ENCODE measurements at places on chromosomes 5 and 9.

GRCh38 chr5:173964506-173964905, 24.5 kb upstream of the C5orf47 start:
- no peak for DNase-seq

- DNase-seq, result no peak
These were observed 16.2 kb downstream of the REXO4 start for GRCh38 chr9:133401588-133401987.

DNA sequence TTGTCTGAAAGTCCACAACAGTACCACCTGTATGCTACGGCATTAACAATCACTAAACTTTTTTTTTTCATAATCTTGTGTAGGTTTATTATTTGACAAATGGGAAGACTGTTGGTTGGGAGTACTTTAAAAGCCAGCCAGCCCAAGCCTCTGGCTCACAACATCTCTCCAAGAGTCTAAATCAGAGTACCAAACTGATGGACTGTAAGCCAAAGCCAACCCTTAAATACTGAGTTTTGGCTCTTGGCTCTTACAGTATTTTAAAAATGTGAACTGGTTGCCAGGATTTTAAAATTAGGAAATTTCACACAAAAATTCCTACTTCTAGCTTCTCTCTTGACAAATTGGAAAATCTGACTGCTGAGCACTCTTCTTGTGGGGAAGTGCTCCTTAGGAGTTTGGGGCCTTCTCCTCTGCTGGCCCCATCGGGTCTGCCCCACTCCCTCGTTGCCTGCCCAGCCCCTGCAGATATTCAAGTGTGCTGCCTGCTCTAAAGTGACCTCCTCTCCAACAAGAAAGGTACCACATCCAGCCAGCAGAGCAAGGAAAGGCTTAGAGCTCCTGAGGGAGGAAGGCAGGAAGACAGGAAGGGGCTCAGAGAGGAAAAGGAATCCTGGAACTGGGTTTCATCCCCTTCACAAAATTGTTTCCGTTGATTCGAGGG, 21.8 kb upstream of the TMOD1 start:
- DNase-seq, result no peak

DNA sequence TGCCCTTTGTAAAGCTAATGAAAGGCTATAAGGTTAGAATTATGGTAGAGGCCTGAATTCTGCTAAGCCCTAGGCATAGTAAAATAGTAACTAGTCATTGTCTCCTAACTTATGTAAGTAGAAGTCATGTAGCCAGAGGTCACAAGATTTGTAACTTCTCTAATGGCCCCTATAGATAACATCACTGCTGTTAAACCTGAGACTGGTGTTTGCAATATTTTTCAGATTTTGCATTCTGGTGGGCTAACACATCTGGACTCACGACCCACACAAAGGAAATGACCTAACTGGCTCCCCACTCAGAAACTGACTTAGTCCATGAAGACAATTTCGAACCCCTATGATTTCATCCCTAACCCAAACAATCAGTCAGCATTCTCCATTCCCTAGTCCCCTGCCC, 37.2 kb upstream of the TTC39B start:
- DNase-seq, result no peak

DNA sequence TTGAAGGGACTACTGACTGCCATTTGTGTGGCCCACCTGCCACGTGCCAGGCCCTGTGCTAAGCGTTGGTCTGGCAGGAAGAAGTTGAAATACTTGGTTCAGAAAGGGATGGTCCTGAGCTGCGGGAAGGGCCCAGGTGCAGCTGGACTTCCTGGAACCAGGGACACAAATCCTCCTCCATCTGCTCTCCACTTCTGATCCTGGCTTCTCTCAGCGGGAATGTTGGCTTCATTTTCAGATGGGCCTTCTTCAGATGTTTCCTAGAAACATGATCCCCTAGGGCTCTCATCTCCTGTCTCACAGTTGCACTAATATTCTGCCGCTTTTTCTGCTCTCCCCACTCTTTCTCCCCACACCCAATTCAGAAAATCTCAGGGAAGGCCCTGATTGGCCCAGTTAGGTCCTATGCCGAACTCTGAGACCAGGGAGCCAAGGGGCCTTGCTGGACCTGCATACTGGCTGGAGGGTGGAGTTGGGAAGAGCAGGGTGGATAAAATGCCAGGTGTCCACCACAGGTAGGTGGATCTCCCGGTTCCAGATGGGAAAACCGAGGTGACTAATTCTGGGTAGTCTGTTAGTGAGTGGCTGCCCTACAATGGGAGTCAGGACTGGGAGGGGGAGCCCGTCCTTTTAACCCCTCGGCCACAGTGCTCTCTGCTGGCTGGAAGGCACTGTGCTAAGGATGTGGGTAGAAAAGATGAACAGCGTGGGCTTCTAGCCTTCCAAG, 19.4 kb downstream of the PSAT1 start:
- no peak for DNase-seq

DNA sequence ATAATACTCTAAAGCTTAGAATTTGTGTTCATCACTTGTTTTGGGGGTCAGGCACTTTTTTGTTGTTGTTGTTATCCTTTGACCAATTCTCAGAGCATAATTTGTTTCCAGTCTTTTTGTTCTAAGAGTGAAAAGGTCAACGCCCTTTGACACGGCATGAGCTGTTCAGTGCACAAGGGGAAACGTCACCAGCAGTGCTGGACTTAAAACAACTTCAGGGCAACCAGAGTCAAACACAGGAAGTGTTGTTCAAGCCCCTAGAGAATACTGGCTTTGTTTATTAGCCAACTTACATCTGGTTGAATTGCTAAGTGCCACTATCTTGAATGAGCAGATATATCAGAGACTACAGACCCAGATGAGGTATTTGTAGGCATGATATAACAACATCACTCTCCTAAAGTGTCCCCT, 368.9 kb downstream of the TMEM161B start:
- no peak for DNase-seq

DNA sequence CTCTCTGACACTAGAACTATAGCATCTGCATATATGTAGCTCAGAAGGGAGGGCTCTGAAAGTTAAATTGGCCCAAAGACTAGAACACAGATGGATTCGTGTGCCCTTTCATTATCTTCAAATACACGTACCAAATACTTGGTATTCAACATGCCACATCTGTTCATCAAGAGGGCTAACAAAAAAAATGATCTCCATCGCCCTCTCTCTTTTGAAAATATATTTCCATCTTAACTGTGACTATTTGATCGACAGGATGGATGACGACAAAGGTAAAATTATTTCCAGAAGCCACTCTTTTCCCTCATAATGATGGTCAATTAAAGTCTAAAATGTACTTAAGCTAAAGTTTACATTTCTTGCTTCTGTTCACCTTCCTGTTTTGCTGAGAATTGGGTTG, 77.0 kb downstream of the SEMA6A start:
- no peak for DNase-seq

DNA sequence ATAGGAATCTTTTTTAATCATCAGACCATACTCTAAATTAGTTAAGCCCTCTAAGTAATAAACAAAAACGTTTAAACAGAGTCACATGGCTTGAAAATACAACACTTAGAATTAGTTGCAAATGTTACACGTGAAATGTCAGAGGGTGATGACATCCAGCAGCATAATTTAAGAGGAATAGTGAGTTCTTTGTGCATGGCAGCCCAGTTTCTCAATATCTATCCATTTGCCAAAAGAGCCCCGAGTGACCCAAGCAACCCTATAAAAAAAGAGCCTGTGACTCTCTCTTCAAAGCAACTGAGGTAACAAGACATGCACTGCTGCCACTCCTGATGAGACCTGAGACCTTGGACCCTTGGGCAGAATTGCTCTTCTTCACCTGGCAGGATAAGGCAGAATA, 96.9 kb upstream of the RASA1 start:
- DNase-seq, result no peak

- no peak for DNase-seq
These were observed 14.4 kb upstream of the PLEKHG4B start for GRCh38 chr5:77546-77945.

GRCh38 chr5:120158211-120158610, 305.9 kb upstream of the PRR16 start:
- DNase-seq, result no peak

GRCh38 chr5:151741678-151742423, 16.6 kb downstream of the ATOX1 start:
- no peak for DNase-seq

DNA sequence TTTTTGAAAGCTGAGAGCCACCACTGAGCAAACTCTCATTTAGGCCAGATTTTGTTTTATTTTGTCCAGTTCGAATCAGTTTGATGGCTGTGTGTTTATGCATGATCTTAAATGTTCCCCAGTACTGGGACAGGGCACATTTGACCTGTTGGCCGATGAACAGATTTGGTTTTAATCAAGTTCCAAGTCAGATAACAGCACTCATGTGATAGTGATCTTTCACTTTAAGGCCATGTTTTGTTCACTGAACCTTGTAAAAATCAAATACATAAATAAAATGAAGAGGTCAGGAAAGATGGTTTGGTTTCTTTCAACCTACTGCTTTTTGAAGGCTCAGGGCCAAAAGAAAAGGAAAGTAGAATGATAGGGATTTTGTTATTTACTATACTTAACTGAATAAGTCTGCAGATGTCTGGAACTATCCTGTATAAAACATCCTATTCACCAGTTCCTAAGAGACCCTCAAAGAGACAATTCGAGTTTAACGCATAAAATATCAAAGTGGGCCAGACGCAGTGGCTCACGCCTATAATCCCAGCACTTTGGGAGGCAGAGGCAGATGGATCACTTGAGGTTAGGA, 77.2 kb downstream of the PGM5 start:
- no peak for DNase-seq

DNA sequence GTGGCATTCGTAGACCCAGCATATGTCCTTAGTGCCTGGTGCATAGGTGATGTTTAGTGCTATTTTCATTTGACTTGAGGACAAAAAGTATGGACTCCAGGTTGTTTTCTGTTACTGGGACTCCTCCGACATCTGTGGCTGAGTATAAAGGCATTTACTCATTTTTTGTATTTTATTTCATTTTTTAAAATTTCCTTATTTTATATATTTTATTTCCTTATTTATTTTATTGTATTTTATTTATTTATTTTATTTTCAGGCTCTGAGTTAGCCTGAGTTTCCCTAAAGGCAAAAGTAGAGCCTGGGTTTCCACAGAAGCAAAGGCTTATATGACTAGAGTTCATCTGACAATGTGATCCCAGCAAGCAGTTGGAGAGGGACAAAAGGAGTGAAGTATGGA, 91.6 kb downstream of the FOCAD start:
- DNase-seq, result no peak

- peak; percentile 28 for DNase-seq
These were observed 32.3 kb downstream of the TNPO1 start for GRCh38 chr5:72848474-72849428.
